ENCODE measurements at places on chromosomes 12 and 14.

GRCh38 chr12:92400006-92400405, 254.4 kb upstream of the BTG1 start:
- no peak for DNase-seq

- DNase-seq = no peak
Measured at GRCh38 chr12:131038961-131039950, 85.5 kb downstream of the ADGRD1 start.

GRCh38 chr14:66141733-66142132, 344.4 kb upstream of the CCDC196 start:
- no peak for DNase-seq

- no peak for DNase-seq
Measured at GRCh38 chr14:68243450-68244010, 424.0 kb downstream of the RAD51B start.

GRCh38 chr12:92226071-92226661, 80.5 kb upstream of the BTG1 start:
- no peak for DNase-seq

- no peak for DNase-seq
Measured at GRCh38 chr12:114935658-114936057, 251.7 kb upstream of the TBX3 start.

GRCh38 chr14:74801396-74801795, 38.3 kb downstream of the YLPM1 start:
- no peak for DNase-seq

DNA sequence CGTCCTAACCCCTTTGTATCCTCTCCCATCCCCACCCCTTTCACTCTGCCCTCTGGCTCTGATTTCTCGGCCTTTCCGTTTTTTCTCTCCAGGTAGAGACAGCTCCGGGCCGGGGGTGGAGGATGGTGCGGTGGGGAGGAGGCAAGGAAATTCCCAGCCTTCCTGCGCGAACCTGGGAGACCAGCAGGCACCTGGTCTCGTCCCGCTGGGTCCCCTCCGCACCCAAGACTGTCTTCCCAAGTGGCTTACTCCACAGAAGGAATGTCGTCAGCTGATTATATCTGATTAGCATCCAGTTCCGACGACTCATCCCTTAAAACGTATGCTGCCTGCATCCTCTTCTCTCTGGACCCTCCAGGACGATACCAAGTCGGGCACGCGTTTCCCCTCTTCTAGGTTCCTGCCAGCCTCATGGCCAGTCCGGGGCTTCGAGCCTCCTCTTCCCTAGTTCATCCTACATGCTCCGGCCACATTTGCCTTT, 42.2 kb upstream of the CAPRIN2 start:
- no peak for DNase-seq

DNA sequence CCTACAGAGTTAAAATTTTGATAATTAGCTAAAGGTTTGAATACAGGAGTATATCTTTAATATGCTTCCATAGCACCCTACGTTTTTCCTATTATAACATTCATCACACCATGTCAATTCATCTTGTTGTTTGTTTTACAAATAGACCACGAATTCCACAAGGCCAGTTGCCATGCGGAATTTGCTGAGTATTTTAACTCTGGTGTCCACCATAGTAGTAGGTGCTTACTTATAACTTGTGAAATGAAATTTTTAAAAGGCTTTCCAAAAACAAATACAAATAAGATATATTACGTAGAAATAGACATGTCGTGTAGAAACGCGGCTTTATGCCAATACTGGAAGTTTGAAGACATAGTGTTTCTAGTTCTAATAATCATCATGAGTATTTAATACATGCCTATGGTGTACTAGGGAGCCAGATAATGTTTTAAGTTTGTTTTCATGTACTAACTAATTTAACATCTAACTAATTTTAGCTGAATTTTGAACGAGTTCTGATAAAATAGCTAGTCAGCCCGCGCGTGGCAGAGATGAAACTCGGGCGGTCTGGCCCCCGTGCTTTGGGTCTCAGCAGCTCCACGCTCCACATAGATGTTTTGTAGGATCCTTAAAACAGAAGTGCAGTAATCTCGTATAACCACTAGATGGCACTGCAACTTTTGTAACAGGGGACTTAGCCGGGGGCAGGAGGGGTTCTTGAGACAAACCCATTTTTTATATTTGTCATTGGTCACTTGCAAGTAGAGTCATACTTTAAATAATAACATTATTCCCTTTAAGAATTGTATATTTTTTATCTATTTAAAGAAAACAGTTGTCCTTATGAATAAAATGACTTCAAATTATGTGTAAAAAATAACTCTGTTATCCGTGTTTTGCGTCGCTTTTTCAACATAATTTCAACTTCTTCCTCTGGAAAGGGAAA, 10.2 kb downstream of the CD69 start:
- DNase-seq = peak; percentile 44

GRCh38 chr14:25904446-25904845, 693.4 kb downstream of the NOVA1 start:
- no peak for DNase-seq
